Memory B cell (primary cell): ENCODE measurements at places on chromosomes 7 and 10.

DNA sequence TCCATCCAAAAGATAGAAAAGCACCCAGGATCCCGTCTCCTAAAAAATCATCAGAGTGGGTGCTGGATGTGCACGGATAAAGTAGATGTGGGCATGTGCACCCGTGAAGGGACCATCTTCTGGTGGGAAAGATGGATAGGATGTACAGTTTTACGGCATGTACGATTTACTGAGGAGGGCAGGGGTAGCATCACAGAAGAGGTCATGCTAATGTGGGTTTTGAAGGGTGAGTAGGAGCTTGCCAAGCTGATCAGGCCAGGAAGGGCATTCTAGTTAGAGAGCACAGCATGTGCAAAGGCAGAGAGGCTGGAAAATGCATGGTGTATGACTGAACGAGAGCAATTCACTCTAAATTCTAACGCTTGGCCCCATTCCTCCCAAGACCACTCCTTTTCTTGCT lies 7.8 kb upstream of the CRHR2 start:
- DNase-seq, result no peak
- H3K27me3 ChIP-seq, result peaks cover 21% of the 10 kb centered on the region
- no peak overlapping the region for H3K4me3 ChIP-seq
- H3K27ac ChIP-seq, result no peak overlapping the region

DNA sequence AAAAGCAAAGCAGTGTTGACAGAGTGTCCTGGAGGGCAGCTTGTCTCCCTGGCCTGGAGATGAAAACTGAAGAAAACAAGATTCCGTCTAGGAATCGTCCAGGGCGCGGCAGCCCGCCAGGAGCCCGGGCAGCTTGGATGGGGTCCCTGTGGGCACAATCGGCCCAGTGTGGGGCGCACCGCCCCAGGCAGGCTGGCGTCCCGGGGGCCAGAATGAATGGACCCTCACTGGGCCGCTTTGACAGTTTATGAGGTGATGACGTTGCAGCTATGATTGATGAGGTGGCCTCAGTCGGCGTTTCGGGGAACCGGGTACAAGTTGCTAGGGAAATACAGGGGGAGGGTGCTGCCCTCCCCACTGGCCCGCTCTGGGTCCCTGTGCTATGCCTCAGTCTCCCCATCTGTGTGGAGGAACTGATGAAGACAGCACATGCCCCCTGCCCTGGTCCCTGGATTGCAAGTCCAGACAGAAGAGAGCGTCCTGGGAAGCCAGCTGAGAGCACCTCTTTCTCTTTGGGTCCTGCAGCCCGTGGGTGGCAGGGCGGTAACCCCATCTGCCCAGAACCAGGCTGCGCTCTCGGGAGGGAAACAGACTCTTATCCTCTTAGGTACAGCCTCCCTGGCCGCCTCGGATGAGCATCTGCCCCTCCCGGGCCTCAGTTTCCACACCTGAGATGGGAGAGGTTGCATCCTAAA lies 131.3 kb downstream of the LHPP start:
- H3K4me1 ChIP-seq, result peaks cover 22% of the 10 kb centered on the region
- H3K36me3 ChIP-seq, result peaks cover 11% of the 10 kb centered on the region
- H3K4me3 ChIP-seq, result no peak overlapping the region
- H3K27me3 ChIP-seq, result no peaks in the 10 kb centered on the region
- H3K27ac ChIP-seq, result peak overlapping the region; percentile 80

DNA sequence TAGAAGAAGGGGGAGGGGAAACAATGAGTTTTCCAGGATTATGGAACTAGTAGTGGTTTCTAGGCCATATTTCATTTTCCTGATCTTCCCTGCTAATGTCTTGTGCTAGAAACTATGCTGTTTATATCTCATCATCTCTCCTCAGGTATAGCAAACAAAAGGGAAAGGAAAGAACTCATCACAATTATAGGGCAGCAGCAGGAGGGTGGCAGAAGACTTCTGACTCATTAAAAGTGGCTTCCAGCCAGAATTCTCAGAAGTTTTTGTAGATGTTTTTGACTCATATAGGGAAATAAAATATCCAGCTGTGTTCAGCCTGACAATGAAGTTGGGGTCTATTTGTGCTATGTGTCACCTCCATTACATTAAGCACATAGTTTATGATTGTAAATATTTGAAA lies 6.5 kb downstream of the AHR start:
- peaks cover 2% of the 10 kb centered on the region for H3K27me3 ChIP-seq
- H3K27ac ChIP-seq, result no peak overlapping the region
- peak overlapping the region; percentile 57 for H3K4me3 ChIP-seq
- H3K36me3 ChIP-seq, result peaks cover 2% of the 10 kb centered on the region
- H3K4me1 ChIP-seq, result peaks cover 22% of the 10 kb centered on the region

DNA sequence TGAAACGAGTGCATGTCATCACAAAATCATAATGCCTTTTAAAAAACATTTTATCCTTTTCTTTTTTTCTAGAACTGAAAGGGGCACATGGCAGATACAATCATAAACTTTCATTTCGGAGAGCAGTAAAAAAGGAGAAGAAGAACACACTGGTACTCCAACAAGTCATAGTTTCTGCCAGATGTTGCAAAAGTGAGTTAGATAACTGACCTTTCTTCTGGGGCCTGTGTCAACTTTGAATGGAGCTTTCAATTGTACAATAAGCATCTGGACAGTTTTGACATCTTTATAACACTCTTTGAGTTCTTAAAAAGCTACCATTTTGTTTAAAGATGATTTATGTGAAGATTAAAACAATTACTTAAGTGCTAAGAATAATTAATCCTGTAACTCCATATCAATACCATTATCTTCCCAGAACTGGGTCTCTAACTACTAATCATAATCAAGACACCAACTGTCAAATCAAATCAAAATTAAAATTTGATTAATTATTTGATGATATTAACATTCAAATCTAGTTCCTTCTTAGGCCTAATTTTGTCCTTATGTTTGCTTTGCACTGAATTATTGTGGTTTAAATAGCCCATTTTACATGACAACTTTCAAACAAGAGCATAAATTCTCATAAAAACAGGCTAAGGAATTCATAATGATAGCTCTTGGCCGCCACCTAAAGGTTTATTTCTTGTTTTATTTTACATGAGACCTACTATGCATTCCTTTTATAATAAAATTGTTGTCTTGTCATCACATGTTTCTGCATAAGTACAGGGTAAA lies 19.5 kb upstream of the ITGB8 start:
- DNase-seq, result peak; percentile 41
- no peak overlapping the region for H3K27ac ChIP-seq
- no peaks in the 10 kb centered on the region for H3K36me3 ChIP-seq
- H3K4me1 ChIP-seq, result peaks cover 8% of the 10 kb centered on the region
- H3K4me3 ChIP-seq, result no peak overlapping the region
- H3K27me3 ChIP-seq, result no peaks in the 10 kb centered on the region
